ENCODE measurements at places on chromosomes 1 and 21.

- no peak for DNase-seq
These were observed 23.0 kb downstream of the MTARC1 start for GRCh38 chr1:220809704-220810103.

- DNase-seq = no peak
These were observed 77.7 kb upstream of the DIRAS3 start for GRCh38 chr1:68128157-68128556.

GRCh38 chr1:172069534-172069933, 228.2 kb downstream of the DNM3 start:
- no peak for DNase-seq

GRCh38 chr1:179803104-179803503, 60.0 kb downstream of the FAM163A start:
- DNase-seq = no peak

DNA sequence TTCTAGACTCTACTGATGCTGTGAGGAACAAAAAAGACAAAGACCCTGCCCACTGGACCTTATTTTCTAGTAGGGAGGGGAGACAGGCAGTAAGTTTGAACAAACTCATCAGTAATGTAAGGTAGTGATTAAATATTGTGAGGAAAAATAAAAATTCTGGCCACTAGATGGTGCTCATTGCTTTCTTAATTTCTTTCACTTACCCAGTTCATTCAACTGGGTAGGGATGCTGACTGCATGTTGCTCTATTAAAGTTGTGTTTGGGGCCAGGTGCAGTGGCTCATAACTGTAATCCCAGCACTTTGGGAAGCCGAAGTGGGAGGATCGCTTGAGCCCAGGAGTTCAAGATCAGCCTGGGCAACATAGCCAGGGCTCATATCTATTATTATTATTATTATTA, 6.3 kb upstream of the KYAT3 start:
- peak; percentile 97 for DNase-seq

GRCh38 chr1:205304046-205304694, 17.4 kb downstream of the NUAK2 start:
- DNase-seq = no peak

GRCh38 chr1:37691497-37692077, 729 bp upstream of the CDCA8 start:
- peak; percentile 97 for DNase-seq

GRCh38 chr1:80054129-80054528, 1047.6 kb upstream of the ADGRL4 start:
- peak; percentile 100 for DNase-seq

DNA sequence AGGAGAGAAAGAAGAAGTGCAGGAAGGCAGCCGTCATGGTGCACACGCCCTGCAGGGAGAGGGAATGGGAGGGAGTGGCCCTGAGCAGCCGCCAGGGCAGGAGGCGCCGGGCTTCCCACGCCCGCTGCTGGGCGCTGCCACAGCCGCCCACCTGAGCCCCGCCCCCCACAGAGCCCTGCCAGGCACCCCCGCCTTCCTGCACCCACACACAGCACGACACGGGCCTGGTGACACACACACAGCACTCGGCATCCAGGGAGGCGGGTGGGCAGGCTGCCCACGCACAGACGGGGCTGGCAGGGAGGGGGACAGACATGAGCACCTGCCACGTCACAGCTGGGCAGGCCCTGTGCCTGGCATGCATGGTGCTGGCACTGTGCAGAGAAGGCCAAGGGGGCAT, 27.5 kb downstream of the ADGRB2 start:
- DNase-seq = no peak

GRCh38 chr1:244365809-244366208, 85.9 kb downstream of the ADSS2 start:
- no peak for DNase-seq

- DNase-seq = no peak
These were observed 228.5 kb downstream of the RHOU start for GRCh38 chr1:228963795-228964177.

GRCh38 chr1:25100151-25100833, 132.0 kb downstream of the SYF2 start:
- peak; percentile 23 for DNase-seq

DNA sequence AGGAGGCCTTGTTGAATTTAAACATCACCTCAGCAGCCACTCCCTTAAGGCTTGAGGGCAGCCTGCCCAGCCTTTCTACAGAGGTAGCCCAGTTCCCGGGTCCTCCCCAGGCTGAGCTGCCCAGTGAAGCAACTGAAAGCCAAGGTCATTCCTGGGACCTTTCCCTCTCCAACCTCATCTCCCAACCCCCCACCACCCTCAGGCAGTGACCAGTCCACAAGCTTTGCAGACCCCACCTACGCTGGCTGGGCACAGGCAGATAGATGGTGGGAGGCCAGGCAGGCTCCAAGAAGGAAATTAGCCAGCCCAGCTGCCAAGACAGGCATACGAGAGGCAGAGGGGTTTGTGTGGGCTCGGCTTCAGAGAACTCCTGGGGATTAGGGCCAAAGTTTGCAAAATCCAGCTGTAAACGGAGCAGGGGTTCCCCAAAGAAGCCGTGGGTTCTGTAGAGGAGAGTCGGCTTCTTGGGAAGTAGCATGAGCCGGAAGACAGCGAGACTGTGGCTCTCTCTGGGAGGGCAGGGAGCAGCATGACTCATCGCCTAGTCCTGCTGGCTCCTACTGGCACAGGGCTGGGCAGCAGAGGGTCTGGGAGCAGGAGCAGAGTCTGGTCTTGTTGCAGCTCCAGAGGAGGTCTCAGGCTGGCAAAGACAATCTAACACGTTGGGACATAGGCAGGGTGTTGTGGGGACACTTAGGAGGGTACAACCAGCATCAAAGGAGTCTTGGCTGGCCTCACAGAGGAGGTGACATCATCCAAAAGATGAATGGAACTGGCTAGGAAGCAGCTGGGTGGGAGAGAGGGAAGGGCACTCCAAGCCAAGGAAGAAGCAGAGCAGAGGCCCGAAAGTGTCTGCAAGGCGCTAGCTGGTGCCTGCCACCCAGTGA, 2.8 kb upstream of the ZC3H12A start:
- DNase-seq = peak; percentile 98

DNA sequence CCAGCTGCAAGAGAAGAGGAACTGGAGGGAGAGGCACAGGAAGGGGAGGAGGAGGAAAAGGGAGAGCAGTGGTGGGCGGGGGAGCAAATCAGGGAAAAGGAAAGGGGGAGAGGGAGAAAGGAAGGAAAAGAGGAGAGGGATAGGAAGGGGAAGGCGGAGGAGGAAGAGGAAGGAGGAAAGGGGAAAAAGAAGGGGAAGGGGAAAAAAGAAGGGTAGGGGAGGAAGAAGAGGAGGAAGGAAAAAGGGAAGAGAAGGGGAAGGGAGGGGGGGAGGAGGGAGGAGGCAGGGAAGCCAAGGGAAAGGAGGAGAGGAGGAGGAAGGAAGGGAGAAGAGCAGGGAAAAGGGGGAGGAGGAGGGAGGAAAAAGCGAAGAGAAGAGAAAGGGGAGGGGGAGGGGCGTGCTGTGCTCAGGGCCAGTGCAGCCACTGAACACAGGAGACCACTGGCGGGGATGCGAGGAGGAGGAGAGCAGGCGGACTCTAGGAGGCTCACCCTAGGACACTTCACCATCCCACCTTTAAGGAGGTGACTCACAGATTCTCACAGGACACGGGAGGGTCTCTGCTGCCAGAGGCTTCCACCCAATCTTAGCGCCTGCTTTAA, 33.1 kb downstream of the PGBD5 start:
- DNase-seq = no peak

- DNase-seq = no peak
These were observed 14.3 kb downstream of the S100A11 start for GRCh38 chr1:152022474-152022873.

DNA sequence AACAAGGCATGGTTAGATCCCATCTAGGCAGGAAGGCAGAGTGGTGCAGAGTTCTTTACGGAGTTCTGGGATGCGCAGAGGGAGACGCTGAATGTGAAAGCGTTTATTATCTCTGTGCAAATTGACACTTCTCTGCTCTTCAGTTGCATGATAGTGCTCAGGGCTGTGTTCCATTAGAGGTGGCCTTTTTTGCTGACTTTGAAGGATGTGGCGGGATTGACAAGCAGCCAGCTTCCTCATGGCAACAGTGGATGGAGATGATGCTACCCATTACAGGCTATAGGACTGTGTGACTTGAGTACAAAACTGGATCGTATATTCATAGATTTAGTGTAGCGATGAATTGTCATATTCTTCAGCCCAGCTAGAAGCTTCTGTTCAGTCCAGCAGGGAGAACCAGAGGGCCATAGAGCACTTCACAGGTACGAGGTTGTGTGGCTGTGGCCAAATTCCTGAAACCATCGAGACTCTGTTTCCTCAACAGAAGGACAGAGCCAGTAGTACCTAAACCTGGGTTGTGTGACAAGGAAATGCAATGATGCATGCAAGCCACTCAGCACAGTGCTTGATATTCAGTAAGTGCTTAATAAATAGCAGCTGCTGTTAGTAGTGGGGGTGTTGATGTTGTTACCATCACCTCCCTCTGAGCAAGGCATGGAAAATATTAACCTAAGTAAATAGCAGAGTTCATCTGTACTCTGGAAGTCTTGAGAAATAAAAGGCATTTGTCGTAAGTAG, 430.0 kb upstream of the KAZN start:
- DNase-seq = peak; percentile 94

DNA sequence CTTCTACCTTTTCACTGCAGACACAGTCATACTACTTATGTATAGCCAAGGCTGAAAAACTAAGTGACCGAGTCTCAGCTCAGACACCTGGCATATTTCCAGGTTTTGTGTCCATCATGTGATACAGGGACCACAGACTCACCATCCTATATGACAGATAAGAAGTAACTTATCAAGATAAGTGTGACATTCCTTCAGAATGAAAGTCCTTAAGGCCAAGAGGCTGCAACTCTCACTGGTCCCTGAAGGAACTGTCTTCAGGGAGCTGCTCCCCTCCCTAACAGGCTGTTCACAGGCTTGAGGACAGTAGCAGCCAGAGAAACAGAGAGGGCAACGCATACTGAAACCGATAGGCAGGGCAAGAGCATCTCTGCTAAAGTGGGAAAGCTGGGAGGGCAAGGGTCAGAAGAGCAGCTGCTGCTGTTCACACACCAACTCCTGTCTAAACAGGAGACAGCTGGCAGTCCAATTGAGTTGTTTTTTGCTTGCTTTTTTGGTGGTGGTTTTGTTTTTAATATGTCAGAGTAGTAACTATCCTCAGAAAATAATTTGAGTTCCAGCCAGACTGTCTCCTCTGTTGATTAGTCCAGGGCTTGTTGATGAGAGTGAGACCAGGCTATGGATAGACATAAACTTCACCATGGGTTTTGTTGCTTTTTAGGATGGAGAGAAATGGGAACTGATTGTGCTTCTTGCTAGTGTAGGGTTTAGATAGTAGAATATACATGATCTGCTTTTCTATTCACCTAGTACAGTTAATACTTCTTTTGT, 67.7 kb downstream of the MACF1 start:
- peak; percentile 100 for DNase-seq

DNA sequence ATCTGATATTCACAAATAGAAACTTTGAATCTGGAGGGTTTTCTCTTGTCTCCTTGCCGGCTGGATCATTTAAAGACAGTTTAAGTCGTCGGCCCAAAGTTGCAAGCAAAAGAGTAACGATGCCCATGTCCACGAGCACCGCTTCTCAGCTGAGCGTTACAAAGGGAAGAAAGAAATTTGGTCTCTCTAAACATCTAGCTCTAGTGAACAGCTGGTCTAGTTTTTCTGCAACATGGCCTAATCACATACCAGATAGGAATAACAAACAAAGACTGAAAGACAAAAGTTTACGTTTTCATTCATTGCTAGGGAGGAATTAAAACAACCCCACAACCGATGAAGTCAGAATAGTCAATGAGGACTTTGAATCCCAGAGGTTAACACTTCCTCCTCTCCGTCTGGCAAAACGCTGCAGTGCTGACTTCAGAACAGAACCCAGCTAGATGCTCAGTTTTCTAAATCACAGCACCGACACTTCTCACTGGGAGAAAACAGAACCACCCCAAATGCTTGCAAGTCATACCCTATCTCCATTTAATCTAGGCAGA, 69.4 kb downstream of the NTPCR start:
- DNase-seq = no peak

- DNase-seq = no peak
These were observed 5.6 kb downstream of the RPS6KA1 start for GRCh38 chr1:26535201-26535600.
